ENCODE measurements at places on chromosomes 4 and X.

- DNase-seq: no peak
These were observed 3.2 kb downstream of the SOWAHB start for GRCh38 chr4:76894537-76895255.

- DNase-seq: no peak
These were observed 338.9 kb upstream of the TECRL start for GRCh38 chr4:64747919-64748715.

- no peak for DNase-seq
These were observed 708.1 kb downstream of the GLUD2 start for GRCh38 chrX:121755541-121755940.

- DNase-seq: no peak
These were observed 31.6 kb downstream of the TRMT44 start for GRCh38 chr4:8472158-8472688.

DNA sequence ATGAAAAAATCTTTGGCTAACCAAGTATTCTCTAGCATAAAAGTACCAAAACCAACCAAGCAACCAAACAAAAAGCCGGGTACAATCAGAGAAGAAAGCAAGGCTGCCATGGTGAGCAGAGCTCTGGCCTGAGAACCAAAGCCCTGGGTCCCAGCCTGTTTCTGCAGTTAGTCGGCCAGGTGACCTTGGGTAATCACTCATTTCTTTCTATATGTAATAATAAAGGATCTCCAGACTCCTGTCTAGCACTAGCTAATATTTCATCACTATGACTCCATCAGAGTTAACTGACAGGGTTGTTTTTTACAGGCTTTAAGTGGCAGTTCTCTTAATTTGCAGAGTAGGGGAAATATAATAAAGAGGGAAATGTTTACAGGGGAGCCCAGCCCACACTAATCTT, 34.0 kb upstream of the RASGEF1B start:
- DNase-seq: no peak

GRCh38 chrX:26146024-26146423, 7.9 kb downstream of the MAGEB18 start:
- DNase-seq: no peak

GRCh38 chr4:4558881-4559280, 17.0 kb upstream of the STX18 start:
- DNase-seq: no peak

GRCh38 chr4:79255793-79256192, 70.1 kb downstream of the NAA11 start:
- no peak for DNase-seq

DNA sequence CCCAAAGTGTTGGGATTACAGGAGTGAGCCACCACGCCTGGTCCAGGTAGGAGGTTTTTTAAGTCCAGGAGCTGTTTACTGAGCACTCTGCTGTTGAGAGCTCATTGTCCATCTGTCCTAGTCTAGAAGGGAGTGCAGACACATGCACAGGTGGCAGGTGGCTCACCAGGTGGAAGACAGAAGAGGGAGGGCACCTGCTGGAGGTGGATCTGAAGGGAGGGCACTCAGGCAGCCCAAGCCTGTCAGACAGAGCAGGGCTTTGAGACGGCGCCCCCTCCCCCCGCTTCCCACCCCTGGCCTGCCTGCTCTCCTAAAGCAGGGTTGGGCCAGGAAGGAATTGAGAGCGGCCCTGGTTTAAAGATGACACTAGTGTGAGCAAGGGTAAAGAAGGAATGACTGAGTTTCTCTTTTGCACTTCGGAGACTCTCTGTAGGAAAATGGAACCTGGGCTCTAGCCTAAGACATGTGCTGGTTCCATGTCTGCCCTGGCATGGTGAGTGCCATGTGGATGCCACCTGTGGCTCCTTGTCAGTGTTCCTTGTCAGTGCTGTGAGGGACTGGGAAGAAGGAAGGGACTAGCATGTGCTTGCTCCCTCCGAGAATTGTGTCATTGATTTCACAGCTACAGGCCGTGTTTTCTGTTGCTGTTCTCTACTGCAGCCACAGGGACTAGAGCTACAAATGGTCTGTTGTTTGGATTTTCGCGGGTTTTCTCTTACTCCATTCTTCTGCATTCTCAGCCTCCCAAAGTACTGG, 108.6 kb downstream of the TNIP2 start:
- no peak for DNase-seq

DNA sequence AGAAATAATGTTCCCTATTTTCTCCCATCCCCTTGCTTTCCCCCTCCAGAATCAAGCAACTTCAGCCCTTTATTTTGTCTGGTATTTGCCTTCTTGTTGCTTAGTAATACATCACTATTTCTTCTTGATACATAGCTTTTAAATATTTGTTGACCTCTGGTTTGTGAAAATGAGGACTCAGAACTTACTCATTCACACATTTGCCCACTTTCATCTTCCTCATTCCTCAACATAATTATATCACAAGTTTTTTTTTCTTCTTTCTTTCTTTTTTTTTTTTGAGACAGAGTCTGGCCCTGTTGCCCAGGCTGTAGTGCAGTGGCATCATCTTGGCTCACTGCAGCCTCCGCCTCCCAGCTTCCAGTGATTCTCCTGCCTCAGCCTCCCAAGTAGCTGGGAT, 28.9 kb upstream of the NDUFC1 start:
- DNase-seq: no peak

- no peak for DNase-seq
These were observed 166.7 kb upstream of the SH3RF1 start for GRCh38 chr4:169437299-169438047.

GRCh38 chr4:55078987-55079386, 46.4 kb downstream of the KDR start:
- no peak for DNase-seq

DNA sequence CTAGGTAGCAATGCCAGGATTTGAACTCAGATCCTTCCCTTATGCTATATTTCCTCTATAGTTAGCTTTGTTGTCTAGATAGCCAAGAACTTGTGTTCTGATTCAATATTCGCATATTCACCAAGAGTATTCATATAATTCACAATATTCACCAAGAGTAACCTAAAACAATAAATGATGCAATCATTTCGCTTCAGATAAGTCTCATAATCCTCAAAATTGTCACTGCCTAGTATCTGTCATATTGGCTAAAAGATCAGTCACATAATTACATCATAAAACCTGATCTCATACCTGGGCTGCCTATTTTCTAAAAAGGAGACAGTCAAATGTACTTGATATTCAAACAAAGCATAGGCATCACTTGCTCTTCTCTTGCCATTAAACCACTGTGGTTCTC, 199.7 kb upstream of the CPEB2 start:
- no peak for DNase-seq

DNA sequence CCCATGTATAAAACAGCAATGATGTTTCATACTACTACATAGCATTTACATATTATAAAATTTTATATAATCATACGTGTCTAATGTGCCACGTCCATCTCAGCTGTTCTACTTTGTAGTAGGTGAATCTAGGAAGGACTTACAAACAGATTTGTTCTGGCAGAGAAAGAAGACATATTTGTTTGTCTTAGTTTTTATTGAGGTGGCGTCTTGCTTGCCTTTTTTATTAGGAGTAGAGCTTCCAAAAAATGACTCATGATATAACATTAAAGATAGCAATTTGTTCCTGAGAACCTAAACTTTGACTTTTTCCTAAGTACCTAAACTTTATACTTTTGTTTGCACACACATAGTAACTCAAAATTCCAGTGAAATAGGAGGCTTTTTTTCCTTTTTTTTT, 64.6 kb downstream of the CLDN22 start:
- no peak for DNase-seq

GRCh38 chr4:100736641-100737451, 219.0 kb upstream of the EMCN start:
- DNase-seq: no peak

DNA sequence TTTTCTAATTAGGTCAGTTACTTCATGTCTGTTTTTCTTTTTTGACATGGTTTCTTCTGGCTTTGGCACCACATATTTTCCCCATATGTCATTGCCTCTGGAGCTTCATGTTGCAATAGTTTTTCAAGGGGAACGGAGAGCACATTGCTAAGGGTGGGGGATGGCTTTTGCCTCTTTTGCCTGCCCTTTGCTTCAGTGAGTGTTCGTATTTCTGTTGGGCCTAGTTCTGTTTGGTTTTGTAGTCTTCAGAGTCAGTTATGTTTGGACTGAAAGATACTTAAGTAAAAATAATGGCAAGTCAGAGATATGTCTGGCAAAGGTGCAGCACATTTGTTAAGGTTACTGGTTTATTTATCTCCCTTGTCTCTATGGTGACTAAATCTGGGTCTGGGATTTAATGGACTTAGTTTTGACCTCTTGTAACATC, 29.1 kb downstream of the FHL1 start:
- DNase-seq: no peak

GRCh38 chr4:42150653-42151567, 1.5 kb downstream of the BEND4 start:
- DNase-seq: no peak

DNA sequence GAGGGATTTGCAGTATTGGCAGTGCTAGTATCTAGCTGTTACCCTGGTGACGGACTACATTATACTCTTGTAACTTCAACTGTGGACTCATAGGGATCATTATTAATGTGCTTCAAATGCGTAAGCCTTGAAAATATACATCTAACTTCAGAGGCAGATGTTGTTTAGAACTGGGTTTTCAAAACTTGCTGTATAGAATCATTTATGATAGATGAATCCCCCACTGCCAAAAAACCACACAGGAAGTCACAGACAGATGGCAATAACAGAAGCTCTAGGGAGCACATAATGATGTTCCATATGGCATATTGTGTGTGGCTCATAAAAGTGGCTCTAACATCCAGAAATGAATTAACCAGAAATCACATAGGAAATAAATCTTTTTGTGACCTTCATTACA, 62.3 kb upstream of the RELL1 start:
- DNase-seq: no peak

DNA sequence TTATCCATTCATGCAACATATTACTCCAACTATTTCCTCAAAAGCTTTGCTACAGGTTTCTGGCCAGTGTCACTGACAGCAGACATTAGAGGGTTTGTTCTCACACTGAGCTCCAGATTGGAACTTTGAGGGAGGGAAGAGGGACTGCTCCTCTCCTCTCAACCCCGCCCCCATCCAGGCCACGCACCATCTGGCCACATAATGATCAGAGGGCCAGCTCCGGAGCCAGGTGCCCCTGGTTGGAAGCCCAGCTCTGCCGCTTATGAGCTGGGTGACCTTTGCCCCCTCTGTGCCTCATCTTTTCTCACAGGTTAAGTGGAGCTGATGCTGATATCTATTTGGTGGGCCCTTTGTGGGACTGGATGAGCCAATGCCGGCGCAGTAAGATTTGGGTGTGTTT, 55.8 kb downstream of the C4orf50 start:
- DNase-seq: no peak

GRCh38 chrX:140391313-140391712, 113.6 kb downstream of the SOX3 start:
- no peak for DNase-seq

DNA sequence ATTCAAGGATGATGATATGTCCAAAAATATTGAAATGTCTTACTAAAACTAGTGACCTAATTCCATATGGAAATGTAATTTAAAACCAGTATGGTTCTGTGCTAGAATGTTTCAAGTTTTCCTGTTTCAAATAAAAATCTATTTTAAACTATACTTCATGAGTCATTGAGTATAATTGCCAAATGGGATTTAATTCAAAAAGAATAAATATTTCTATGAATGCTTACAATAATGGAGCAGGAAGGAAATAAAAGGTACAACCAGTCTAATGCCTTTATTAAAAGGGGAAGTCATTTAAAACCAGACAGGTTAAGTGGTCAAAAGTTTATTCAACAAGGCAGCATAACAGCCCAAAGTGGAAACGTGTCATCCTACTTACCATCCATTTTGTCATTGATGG, 2347.1 kb downstream of the PCDH7 start:
- DNase-seq: no peak

DNA sequence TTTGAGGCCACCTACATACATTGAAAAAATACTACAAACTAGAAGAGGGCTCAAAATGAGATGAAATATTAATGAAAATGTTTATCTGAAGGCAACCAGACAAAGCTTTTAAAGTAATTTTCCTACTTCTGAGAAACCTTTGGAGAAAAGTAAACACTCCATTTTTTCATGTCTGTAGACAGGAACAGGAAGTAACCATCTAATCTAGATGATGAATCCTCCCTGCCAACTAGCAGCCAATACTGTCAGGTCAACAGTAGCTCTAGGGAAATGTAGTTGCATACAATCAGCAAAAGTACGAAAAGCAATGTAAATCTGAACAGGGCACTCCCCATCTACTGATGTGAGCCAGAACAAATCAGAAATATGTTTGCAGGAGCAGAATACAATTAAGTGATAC, 49.0 kb downstream of the AMMECR1 start:
- no peak for DNase-seq

DNA sequence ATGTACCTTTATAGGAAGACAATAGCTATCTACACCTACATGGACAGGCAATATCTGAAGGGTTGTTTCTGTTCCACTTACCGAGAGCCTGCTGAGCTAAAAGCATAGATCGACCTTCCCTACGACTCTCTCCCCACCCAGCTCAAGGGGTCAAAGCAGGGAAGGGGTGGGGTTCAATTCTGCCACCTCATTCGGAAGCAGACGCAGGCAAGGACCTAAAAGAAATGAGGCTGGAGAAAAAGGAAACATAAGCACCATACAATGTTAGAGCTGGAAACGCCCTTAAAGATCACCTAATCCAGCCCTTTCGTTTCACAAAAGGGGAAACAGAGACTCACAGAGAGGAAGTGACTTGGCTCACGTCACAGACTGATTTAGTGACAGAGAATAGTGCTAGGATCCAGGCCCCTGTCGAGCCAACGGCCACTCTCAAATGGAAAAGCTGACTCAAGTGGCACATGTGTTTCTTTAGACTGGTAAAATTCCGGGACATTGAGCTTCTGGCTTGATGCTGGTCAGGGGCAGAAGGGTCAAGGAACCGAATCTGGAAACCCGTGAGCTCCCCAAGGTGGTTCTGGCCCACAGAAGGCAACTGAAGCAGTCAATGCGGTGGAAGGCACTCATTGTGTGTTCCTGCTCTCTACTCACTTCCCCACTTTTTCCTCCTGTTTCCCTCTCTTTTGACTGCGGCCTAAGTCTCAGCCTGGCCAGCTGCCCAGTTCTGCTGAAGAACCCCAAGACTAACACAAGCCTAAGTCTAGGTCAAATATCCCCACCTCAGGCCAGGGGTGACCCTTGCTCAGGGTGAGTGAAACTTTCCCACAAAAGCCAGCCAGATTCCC, 7.5 kb downstream of the SEPTIN6 start:
- no peak for DNase-seq

- DNase-seq: no peak
These were observed 20.1 kb downstream of the SUPT20HL1 start for GRCh38 chrX:24380262-24381187.

DNA sequence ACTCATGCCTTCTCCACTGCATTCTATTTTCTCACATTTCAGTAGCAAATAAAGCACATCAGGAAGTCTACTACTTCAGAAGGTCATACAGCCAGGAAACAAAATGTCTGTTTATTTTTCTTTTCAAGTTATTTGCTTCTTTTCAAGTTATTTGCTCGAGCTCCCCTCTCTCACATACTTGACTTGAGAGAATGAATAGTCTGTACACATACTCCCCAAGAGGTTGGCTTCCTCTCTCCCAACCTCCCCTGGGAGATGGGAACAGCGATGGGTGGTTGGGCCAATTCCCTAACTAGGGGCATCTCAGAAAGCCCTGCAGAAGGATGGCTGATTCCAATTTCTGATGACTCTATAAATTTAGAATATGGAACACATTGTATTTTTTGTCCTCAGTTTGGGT, 64.7 kb upstream of the PTPN13 start:
- DNase-seq: no peak

- no peak for DNase-seq
These were observed 52.9 kb downstream of the CCNG2 start for GRCh38 chr4:77209936-77210335.

All from esophagus squamous epithelium (tissue), 5 donors.